Suppressor macrophage treated with lipopolysaccharide for 4 hours (primary cell): ENCODE measurements at places on chromosomes 7 and 10.

DNA sequence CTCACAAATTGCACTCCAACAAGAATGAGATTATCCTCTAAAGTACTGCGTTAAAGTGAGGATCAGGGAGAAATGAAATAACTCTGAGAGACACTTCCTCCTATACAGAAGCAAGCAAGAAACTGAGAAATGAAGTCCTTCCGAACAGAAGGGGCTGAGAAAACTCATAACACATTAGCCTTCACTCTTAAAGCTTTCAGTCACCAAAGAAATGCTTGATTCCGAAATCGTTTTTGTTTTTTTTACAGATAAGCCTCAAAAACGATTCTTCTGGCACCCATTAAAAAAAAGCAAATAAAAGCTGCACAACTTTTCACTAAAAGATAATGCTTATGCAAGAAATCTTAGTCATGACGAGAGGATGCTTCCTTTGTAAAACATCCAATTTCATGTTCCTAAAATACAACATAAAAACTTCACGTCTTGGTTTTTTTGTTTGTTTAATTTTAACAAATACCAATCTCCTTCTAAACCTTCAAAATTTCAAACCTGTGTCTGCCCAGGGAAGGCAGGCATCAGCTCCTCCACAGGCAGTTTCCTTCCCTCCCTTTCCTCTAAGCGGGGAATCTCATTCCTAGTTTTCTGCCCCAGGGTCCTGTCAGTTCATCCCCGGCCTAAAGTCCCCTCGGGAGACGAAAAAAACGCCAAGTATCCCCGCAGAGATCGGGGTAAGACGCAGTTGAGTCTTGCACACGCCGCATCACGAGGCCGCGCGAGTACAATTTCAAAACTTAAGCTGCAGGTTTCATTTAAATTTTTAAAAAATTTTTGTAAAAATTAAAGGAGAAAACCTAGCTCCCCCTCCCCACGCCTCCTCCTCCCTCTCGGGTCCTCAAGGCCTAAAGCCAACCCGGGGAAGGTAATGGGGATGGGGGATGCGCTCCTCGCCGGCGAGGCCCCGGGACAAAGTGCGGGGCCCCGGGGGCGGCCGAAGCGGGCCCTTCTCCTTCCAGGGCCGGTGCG, 1.1 kb downstream of the BAZ1B start:
- peak; percentile 12 for DNase-seq

GRCh38 chr7:1847260-1848001, 177.4 kb downstream of the ELFN1 start:
- DNase-seq: no peak

- peak; percentile 85 for DNase-seq
Observed at GRCh38 chr10:118850418-118851061, 95.8 kb upstream of the CACUL1 start.

DNA sequence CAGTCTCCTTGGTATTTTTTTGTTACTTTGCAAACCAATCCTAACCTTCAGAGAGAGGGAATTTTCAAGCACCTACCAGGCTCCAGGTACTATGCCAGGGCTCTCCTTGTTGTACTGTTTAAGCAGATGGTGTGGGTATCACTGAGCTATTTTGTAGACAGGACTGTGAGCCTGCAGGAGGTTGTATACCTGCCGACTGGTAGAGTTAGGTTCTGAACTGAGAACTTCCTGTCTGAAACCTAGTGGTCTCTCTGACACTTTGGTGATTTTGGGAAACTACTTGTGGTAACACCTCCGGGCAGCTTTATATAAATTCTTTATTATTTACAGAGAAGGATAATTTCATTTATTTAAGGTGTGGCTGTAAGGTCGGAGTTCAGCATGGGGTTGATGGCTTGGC, 4.6 kb downstream of the ZNF853 start:
- DNase-seq: no peak

- DNase-seq: peak; percentile 22
Observed at GRCh38 chr10:45607276-45607675, 65.3 kb downstream of the ZFAND4 start.

DNA sequence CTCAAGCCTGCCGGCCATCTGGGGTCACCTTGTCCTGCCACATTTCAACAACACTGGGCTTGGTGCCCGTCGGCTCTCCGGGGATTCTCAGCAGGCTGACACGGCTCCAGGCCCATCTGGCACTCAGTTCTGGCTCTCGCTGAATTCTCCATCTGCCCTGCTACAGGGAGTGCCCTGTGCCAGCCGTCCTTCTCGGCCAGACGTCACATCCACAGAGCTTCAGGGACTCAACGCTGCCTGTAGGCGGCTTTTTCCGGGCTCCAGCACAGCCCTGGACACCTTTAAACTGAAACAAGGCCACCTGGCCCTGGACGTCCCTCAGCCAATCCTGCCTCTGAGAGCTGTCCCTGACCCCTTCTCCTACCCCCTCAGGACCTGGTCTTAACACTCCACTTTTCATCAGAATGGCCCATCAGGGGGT, 43.0 kb downstream of the TMEM130 start:
- no peak for DNase-seq

DNA sequence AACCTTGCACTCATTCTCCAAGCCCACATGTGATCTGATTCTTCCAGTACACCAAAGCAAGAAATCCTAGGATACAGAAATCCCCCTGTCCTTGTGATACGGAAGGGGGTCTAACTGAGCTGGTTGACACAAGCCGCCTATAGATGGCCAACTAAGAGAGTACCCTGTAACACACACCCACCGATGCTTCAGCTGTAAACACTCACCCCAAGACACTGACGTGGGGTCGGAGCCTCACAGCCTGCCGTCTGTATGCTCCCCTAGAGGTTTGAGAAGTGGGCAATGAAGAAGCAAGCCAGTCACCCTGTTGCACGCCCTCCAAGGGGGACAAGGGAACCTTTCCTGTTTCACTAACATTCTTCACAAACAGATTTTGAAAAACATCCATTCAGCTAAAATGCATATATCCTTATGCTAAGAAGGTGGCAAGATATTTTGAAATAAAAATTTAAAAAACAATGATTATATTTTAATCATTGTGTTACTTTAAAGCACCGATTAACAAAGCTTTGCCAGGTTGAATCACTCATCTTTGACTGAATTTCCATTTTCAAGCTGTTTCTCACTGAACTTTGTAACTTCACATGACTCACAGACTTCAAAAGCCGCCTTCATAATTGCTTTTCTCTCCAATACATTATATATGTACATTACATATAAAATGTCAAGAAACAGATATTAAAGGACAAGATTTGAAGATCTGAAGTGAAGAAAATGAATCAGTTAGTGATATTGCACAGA, 329.3 kb downstream of the ARL4A start:
- no peak for DNase-seq

GRCh38 chr7:19964246-19964645, 190.8 kb upstream of the TMEM196 start:
- no peak for DNase-seq

DNA sequence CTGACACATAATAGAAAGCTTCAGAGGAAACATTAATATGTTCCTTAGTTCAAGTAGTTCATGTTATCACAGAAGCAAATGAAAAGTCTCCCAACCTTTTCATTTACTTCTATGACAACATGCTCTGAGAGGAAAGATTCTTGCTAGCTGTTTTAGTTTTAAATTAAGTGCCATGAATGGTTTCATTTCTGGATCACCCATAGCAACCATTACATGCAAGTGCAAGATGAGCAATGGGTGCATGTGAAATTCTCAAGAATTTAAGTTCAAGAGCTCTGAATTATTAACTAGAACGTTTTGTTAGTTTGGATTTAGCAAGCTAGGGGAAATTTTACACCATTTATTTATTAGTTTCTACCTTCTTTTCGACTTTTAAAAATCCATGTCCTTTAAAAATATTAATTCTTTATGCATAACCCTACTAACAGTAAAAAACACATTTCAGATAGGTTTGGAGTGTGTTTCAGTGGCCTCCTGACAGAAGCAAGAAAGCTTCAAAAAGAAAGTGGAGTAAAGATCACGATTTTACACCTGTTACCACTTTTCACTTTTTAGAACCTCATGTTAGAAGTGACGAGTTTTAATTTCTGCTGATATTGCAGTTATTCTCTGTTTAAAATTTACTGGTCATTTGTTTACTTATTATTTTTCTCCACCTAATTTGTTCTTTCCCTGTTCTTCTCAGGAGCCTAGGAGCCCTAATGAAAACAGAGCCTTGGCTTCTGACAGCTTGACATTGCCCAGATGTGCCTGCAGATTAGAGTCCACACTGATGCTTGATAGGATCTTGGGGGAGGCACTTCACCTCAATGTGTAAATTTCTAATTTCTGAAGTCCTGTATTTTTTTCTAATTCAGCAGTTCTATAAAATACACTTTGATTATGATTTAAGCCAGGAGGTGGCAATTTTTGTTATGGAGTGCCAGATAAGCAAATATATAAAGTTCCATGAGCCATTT, 995.3 kb upstream of the PHF14 start:
- DNase-seq: no peak

DNA sequence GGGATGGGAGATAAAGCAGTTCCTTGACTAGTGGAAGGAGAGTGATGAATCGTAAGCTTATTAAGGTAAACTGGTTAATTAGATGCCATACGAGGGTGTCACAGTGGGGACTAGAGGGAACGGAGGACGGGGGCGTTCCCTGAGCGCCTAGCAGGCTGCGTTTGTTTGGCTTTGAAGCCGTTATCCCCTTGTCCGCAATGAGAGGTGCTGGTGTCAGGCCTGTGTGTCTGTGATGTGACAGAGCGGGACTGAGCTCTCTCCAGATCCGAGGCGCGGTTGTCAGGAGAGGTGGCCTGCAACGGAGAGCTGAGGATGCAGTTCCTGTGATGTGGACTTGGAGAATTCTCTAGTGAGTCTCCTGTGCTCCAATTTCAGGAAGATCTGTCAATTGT, 60.0 kb upstream of the PRPS1L1 start:
- DNase-seq: no peak

DNA sequence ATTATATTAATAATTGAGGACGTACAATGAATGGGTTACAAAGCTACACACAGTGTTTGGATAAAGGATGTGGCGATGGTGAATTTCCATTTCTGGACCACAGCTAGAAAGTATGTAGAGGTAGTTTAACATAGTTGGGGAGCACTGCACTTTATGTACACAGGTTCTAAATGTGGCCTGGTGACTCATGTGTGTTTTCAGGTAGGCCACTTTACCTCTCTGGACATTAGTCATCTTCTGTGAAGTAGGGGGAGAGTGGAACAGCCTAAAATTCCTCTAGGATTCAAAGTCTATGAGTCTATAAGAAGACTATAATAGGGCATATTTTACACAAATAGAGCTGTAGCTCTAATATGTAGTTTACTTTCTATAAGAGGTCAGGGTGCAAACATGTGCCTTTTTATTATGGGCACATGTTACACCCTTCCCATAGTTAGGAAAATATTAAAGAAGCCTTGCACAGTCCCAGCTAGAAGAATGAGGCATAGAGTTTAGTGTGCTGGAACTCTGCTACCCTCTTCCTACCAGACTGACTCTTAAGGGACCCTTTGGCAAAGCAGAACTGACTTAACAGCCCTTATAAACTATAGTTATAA, 594.9 kb downstream of the LRMDA start:
- DNase-seq: no peak

DNA sequence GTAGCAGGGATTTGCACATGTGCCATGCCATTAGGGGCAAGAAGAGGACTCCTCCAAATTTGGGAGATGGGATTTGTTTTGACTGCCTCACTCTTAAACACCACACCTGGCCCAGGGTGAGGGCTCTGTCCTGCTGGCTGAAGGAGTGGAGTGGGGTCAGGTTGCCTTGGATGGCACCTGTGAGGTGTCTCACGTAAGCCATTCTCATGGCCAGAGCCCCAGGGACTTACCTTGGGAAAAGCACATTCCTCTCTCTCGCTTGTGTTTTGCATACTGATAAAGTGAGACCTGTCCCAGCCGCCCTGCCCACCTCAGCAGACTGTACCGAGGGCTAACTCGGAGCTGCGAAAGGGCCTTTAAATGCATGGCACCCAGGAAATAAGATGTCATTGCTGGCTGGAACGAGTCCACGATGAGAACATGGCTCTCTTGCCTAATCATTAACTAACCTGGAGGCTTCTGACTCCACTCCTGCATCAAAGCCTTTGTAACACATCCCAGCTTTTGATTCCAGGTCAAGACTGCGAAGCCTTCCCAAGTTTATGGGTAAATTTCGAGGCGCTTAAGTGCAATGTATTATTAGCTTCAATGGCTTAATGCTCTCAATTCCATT, 184.0 kb upstream of the RNF32 start:
- no peak for DNase-seq

DNA sequence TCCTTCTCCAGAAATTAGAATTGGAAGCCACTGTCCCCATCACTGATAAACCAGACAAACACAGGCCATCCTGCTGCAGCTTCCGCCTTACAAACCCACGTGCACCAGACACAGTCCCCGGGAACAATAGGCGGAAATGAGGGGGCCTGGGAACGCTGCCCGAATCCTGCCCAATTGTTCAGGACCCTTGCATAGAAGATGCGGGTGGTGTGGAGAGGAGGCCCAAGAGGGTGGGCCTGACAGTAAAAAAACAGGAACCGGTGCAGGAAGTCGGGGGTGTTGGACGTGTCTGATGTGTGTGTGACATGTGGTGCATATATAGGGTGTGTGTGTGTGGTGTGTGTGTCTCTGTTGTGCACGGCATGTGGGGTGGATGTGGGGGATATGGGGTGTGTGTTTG, 26.5 kb upstream of the CHST15 start:
- DNase-seq: peak; percentile 44

DNA sequence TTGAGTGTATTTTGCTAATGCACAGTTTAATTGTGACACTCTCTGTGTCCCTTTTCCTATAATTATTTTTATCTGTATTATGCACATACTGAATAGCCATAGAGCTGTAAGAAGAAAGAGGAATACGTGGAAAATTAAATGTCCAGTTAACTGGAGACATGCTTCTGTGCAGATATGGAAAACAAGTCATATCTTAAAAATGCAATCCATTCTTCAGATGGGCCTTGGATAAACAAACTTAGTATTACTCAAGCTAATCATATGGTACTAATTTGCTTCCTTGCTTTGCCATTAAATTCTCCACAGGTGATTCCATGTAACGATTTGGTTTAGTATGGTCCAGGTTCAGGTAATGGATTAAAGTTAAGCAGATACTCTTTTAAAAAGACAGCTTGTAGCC, 201.2 kb upstream of the CELF2 start:
- DNase-seq: no peak

DNA sequence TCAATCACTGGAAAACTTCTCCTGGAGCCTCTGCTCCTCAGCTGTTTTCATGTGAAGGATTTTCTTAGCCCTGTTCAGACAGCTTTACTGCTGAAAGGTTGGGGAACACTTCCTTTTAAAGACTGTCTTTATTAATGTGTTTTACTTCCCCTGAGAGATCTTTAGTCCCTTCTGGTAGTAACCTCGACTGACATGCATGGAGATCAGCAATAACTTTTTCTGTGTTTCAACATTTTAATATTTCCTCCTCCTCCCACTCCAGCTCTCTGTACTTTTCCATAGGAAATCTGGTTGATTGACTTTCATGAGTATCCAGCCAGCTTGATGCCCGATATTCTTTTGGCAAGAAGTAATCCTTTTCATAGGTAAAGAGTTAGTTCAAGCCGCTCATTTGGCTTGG, 62.7 kb upstream of the STRIP2 start:
- DNase-seq: peak; percentile 19

GRCh38 chr7:117127585-117128168, 174.4 kb downstream of the ST7 start:
- DNase-seq: peak; percentile 78

GRCh38 chr7:140144821-140145220, 32.0 kb downstream of the KDM7A start:
- DNase-seq: no peak
